ENCODE measurements at places on chromosomes 4 and X. TPM values are rescaled to one million over a fixed set of nuclear protein-coding genes. Genes with fewer than 3 reads are reported as not detected.
A peak's percentile ranks its signal among the peaks of the same experiment; 100 is the strongest.

The BST1 gene
- total RNA-seq: not detected

The FAT1 gene
- total RNA-seq: 104 TPM

The MAGEC1 gene
- total RNA-seq: not detected

The FAM241A gene
- total RNA-seq: 0.58 TPM

The FDCSP gene
- not detected for total RNA-seq

The TMEM144 gene
- 4.1 TPM for total RNA-seq

The DDIT4L gene
- 0.58 TPM for total RNA-seq

The COL4A5 gene
- 57.7 TPM for total RNA-seq

The HAND2 gene
- total RNA-seq: 16.3 TPM

The RPS6KA6 gene
- total RNA-seq: 10.6 TPM

The PRR32 gene
- not detected for total RNA-seq

DNA sequence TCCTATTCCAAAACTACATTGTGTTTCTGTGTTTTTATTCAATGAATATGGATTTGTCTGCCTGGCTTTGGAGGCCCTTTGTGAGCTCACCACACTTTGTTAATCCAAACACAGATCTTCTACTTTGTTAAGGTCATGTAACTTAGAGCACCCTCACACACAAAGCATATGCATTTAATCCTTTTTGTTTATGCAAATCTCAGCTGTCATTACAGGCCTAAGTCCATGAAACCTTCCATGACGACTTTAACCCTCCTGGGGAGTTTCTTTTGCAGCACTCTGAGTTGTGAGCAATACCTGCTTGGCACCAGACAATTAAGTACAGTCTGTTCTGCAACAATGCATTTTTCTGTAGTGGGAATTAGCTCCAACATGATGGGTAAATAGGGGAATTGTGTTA lies 14.9 kb downstream of the CCSER1 start:
- no peak for DNase-seq

- no peak for DNase-seq
These were observed 120.0 kb upstream of the SORBS2 start for GRCh38 chr4:185931986-185932385.

- peak; percentile 31 for DNase-seq
These were observed 156.4 kb upstream of the CXCL13 start for GRCh38 chr4:77449171-77449570.

DNA sequence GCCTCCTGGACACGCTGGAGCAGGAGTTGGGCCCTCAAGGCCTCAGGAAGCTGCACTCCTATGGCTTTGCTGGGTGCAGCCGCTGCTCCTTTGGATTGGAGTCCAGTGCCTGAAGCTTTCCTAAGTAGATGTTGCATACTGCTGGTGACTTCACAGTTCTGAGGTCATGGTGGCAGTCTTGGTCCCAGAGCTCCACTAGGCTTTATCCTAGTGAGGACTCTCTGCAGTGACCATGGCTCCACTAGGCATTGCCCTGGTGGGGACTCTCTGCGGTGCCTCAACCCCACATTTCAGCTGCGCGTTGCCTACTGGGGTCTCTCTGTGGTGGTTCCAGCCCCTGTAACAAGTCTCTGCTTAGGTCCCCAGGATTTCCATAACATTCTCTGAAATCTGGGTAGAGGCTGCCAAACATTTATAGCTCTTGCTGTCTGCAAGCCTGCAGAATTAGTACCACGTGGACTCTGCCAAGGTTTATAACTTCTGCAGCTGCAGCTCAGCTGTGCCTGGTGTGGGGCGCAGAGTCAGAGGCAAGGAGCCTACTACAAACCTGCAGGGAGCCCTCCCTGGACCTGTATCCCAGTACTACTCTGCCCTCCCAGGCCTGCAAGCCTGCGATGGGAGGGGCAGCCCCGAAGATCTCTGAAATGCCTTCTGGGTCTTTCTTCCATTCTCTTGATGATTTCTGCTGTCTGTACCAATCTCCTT lies 46.0 kb upstream of the NFKB1 start:
- DNase-seq: no peak

GRCh38 chr4:62359441-62360155 lies 1159.5 kb downstream of the ADGRL3 start:
- DNase-seq: peak; percentile 57

- DNase-seq: no peak
These were observed 74.1 kb upstream of the UCP1 start for GRCh38 chr4:140642674-140643437.

DNA sequence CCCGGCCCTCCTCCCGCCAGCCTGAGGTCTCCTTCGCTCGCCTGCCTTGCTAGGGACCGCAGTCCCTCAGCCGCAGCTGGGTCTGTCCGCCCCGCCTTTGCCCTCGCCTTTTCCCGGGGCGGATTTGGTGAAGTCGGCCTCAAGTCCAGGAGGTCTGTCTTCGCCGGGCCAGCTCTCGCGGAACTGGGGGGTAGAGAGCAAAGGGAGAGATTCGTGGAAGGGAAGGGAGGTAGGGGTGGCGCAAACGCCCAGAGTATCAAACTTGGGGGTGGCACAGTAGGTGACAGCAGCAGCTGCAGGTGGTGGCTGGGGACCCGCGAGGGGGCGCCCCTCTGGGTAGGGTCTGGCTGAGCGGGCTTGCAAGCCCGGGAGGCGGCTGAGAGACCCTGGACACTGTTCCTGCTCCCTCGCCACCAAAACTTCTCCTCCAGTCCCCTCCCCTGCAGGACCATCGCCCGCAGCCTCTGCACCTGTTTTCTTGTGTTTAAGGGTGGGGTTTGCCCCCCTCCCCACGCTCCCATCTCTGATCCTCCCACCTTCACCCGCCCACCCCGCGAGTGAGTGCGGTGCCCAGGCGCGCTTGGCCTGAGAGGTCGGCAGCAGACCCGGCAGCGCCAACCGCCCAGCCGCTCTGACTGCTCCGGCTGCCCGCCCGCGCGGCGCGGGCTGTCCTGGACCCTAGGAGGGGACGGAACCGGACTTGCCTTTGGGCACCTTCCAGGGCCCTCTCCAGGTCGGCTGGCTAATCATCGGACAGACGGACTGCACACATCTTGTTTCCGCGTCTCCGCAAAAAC lies at the start of gene NPY2R:
TSS of gene NPY2R (plus strand) at position 379 of the 797 bp plus-strand sequence. CDS start 5,304 bp downstream, outside the sequence.
- DNase-seq: no peak

DNA sequence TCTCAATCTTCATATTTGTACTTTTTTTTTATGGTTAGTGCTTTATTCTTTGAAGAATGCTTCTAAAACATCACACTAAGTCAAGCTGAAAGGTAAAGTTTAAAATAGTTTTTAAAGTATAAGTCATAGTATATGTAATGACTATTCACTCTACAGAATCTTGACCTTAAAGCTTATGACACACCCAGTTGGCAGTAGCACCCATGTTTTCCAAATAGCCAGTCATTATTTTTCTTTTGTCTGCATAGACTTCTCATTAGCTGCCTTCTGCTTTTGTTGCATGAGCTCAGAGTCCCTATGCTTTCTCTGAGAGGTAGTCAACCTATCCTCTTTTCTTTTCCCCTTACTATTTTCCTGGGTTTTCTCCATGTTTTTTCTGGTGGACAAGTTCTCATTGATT lies 231.5 kb downstream of the PCDH18 start:
- DNase-seq: no peak

GRCh38 chr4:95249426-95250021 lies 299.2 kb downstream of the UNC5C start:
- DNase-seq: no peak

GRCh38 chrX:17033225-17033624 lies 86.8 kb downstream of the REPS2 start:
- no peak for DNase-seq

DNA sequence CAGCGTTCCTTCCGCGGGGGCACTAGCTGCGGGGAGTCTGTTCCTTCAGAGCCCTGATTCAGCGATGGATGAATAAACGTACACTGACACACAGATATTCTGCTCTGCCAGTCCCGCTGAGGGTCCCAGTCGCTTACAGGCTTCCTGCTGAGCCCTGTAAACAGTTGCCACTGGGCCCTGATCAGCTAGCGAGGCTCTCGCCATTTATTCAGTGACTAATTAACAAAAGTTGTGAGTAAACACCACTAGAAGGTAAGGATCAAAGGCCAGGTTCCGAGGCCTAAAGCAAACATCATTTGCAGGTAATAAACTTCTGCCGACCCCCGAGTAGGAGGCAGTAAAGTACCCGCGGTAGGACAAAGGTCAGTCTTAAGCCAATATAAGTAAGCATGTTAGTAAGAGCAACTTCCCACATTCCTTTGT lies 442.6 kb upstream of the GALNT7 start:
- DNase-seq: peak; percentile 67

DNA sequence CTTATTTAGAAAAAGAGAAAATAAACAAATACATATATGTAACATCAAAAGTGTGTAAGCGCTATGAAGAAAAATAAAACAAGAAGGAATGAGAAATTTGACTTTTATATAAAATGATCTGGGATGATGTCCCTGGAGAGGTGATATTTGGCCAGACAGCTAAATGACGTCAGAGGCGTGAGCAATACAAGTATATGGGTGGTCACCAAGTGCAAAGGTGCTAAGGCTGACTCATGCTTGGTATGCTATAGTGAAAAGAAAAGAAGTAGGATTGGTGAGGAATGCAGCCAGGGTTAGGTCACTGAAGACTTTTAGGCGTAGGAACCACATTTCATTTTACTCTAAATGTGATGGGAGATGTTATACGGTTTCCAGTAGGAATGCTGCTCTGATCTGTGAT lies 1049.1 kb upstream of the TENM3 start:
- no peak for DNase-seq

DNA sequence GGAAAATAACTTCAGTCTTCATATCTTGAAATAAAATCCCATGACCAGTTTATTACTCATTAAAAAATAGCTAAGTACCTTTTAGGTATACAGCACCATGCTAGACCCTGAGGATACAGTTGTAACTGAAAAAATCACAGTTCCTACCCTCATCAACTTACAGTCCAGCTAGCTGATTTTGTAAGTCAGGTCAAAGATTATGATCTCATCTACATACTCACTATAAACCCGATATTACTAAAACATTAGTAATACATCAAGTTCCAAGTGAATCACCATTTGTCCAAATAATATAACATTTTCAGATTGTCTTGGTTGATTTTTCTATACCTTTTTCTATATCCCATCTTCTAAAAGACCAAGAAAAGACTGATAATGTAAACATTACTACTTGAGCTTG lies 333.9 kb downstream of the INPP4B start:
- DNase-seq: no peak

GRCh38 chrX:40448793-40449192 lies 132.0 kb upstream of the ATP6AP2 start:
- DNase-seq: no peak

DNA sequence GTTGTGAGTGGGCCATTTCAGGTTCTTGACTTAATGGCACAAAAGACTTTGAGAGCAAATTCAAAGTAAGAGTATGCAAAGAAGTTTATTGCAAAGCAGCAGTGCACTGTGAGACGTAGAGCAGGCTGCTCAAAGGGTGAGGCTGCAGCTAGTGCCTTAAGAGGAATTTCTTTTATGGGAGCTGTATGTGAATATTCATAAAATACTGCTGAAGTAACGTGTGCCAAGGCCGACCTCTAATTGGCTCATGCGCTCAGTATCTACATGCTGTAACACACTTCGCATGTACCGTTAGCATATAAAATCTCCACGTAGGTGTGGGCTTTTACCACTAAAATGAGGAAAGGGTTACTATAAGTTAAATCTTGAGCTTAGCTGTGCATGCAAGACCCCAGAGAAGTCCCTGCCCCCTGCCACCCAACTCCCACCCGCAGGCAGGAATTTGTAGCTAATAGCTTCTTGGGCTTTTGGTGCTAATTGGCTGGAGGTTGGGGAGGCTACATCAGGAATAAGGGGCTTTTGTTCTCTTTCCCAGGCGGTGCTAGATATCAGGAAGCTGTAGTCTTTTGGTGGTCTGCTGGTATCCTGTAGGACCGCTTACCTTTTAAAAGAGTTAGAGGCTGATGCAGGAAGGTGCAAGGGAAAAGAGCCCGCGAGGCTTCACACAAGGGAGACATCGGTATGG lies 47.6 kb downstream of the FSTL5 start:
- DNase-seq: peak; percentile 8

DNA sequence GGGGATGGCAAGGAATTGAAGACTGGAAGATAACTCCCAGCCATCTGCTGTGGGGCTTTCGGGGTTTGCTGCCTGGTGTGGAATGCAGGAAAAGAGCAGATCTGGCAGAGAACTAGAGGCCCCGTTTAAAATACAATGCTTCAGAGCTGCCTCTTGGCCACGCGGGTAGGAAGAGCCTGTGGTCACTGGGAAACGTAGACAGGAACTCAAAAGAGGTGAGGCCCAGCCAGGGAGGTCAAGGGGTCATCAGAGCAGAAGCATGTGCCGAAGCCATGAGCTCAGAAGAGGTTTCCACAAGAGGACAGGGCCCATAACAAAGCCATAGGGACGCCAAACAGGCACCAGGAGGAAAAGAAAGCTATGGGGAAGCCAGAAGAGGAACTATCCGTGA lies 14.5 kb upstream of the STS start:
- peak; percentile 49 for DNase-seq

GRCh38 chr4:7276515-7276914 lies 84.2 kb downstream of the SORCS2 start:
- peak; percentile 70 for DNase-seq

- no peak for DNase-seq
These were observed 583.7 kb downstream of the TRIML1 start for GRCh38 chr4:188722911-188723310.
